Prostate gland (tissue), 2 donors: ENCODE measurements at places on chromosomes 12 and 14. TPM values are rescaled to one million over a fixed set of nuclear protein-coding genes. Genes with fewer than 3 reads are reported as not detected.
A peak's percentile ranks its signal among the peaks of the same experiment; 100 is the strongest.

Gene MYF6
- total RNA-seq = not detected

Gene ATXN3
- 53.5 TPM for total RNA-seq

Gene DNAH10
- total RNA-seq = 0.68 TPM

Gene ZNF605
- 12.7 TPM for total RNA-seq

- DNase-seq = no peak
Observed at GRCh38 chr14:103734081-103734888, 18.7 kb downstream of the ZFYVE21 start.

GRCh38 chr12:100435957-100436356, 37.7 kb upstream of the NR1H4 start:
- DNase-seq = no peak

GRCh38 chr14:79548836-79549235, 662.5 kb downstream of the DIO2 start:
- DNase-seq = no peak

- DNase-seq = no peak
Observed at GRCh38 chr12:111685322-111685810, 390 bp downstream of the BRAP start.

DNA sequence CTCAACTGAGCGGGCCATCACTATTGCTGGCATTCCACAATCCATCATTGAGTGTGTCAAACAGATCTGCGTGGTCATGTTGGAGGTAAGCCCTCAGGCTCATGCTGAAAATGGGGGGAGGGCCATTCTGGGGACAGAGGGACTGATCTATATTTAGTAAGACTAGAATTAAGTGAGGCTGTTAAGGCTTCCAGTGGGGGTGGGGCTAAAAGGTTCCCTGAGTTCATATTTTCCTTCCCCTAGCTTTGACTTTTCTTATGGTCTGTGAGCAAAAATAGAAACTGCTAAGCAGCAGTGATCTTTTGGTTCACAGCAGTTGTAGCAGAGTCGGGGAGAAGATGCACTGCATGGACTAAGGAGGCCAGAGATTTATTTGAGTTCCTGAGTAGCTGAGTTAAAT, 9.2 kb downstream of the PCBP2 start:
- DNase-seq = no peak

DNA sequence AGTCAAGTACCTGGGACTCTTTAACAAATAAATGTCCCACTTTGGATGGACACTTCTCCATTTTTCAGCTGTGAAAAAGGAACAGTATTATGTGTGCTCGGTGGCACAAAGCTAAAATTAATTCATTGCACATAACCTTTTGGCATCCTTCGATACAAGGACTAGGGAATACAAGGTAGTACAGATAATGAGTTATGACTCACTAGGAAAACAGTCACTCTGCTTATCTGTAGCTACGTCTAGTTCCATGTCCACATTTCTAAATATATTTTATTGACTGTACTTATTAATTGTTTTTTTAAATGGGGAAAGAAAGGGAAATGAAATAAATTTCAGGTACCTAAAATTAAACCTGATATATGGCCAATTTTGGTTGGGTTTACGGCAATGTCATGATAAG, 35.2 kb upstream of the RIC8B start:
- DNase-seq = no peak

GRCh38 chr12:102755266-102755665, 161.8 kb downstream of the PAH start:
- DNase-seq = no peak

DNA sequence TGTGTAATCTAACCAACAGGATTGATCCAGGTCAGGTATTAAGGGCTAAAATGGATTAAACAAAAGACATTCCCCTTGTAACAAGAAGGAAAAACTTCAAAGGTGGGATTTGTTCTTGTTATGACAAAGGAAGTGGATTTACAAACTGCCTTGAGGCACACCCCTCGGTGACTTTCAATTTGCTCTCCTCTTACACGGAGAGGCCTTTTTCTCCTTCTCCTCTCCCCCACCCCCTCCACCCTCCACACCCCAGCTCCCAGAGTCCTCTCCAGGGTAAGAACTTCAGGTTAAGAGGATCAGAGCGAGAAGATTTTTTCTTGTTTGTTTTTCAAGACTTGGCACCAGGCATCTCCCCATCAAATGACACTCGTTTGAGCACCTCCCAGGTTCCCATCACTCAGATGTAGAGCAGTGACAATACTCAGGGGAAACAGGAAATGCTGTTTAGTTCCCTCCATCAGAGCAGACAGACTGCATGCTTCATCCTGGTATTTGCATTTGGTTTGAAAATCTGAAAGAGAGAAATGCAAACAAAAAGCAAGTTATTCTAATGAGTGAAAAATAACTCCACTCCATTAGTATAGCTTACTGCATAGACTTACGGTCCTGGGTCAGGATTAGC, 77.6 kb upstream of the TMEM260 start:
- no peak for DNase-seq

GRCh38 chr12:1575408-1576401, 18.7 kb downstream of the FBXL14 start:
- peak; percentile 74 for DNase-seq

- no peak for DNase-seq
Observed at GRCh38 chr12:85155791-85156190, 119.6 kb downstream of the LRRIQ1 start.

GRCh38 chr12:49669796-49670195, 37.4 kb downstream of the FMNL3 start:
- DNase-seq = no peak

DNA sequence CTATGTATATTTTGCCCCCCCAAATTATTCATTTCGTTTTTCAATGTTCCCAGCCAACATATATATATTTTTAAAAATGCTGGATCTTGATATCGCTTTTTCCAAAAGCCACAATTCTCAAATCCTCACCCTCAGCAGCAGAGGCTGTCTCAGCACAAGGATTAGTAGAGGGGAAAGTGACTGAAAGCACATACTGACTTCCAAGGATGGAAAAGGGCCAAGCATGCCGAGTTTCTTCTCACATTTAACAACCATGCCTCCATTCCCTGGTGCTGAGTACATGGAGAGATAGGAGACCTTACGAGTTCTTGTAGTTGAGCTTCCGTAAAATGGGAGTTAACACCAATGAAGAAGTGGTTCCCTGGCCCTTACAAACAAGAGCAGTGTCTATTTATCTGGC, 403.4 kb upstream of the DCN start:
- no peak for DNase-seq

DNA sequence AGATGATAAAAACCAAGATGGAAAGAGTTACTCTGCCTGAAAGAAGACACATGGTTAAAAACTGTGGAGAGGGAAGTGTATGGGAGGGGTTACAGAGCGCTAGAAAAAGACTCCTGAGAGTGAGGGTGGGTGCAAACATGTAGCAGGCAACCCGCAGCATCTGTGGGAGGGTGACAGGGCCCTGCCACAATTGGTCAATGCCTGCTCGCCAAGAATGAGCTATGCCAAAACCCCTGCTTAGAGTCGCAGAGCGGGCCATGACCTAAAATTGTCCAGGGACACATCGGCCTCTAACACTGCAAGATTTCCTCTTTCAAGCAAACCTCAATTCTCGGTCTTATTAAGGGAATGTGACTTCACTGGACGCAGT, 700 bp downstream of the PRKAG1 start:
- no peak for DNase-seq

DNA sequence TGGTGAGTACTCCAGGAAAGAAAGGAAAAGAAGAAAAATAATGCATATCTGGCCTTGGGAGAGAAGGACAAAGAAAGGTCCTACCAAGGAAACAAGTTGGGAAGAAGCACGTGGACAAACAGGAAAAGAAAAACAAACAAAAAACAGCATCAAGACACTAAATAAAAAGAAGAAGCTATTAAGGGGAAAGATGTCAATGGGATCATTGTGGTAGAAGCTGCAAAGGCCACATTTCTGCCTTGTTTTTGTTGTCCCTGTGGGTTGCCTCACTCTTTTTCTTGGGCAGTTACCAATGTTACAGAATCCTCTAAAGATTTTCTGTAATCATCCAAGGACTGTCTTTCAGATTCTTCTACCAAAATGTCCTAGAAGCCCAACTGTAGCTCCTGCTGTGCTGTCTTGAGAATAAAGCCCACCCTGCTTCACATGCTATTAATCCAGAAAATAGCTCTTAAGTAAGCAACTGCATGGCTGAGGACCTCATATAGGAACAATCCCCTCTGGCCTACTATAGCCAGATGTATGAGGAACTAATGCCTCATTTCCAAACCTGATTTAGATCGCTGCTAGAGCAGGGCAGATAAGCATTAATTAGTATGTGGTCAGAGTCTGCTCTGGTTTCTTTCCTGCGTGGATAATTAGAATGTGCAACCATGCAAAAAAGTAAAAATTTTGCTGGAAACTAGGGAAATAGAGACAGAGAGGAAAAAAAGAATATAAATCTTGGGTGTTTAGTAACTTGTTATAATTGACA, 10.2 kb upstream of the CPNE8 start:
- no peak for DNase-seq

DNA sequence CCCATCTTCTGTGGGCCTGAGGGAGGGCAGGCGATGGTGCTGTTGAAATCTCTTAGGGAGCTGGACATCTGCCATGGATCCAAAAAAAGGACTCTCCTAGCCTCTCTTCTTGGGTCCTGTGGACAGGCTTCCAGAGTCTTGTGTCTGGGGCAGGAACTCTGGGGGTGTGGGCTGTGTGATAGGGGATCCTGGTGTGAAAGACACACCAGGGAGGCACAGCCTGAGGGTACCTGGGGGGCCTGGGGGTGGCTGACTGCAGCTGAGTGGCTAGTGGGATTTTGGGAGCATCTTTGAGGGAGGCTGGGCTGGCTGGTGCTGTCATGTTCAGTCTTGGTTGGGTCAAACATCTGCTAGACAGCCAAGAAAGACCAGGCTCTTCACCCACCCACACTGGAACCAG, 1.8 kb upstream of the KRT83 start:
- DNase-seq = no peak

DNA sequence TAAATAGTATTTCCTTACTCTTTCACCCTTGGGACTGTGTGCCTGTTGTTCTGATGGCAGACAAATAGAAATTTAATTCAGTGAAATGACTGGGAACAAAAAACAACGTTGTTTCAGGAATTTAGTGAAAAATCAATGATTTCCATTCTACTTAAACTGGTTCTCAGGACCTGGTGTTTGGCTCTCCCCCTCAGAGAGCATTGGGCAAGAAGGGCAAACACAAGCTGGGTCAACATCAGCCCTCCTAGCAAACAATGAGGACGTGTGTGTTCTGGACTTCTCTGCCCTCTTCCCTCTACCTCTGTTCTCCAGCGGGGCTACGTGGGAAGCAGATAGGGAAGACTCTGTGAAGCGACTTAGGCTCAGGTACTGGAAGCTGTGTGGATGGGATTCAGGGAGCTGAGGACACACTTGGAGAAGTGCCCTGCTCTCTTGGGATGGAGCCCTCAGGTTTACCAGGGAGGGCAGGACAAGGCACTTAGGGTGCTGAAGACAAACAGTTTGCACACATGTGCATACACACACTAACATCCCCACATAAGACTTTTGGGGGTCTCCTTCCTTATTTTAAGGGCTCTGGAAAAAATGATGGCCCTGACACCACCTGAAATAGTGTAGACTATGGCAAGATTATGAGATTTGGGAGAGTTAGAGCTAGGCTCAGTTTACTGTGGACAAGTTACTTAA, 7.6 kb upstream of the SERPINA1 start:
- peak; percentile 52 for DNase-seq

- no peak for DNase-seq
Observed at GRCh38 chr12:116060764-116061163, 216.7 kb downstream of the MED13L start.
